BE2C (cell line): ENCODE measurements at places on chromosomes 4 and X.

DNA sequence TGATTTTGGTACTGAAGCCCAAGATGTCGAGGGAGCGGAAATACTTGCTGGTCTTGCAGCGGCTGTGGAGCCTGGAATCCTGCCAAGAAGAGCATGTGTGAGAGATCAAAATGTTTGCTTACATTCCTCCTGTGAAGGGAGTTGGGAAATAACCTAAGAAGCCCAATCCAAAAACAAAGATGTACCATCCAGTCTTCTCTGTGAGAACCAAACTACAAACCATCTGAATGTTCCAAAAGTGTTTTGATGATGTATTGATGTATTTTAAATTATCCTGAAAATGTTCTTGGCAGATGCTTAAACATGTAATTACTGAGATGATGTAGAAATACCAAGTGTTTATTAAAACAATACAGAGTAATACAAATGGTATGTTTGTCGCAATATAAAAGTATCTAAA lies 10.1 kb upstream of the ADH1A start:
- no peak for DNase-seq

DNA sequence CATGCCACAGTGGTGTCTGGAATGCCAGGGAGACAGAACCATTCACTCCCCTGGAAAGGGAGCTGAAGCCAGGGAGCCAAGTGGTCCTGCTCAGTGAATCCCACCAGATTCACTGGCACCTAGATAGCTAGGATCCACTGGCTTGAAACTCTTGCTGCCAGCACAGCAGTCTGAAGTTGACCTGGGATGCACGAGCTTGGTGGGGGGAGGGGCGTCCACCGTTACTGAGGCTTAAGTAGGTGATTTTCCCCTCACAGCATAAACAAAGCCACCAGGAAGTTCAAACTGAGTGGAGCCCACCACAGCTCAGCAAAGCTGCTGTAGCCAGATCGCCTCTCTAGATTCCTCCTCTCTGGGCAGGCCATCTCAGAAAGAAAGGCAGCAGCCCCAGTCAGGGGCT lies 413.3 kb downstream of the PRDM5 start:
- DNase-seq: no peak

DNA sequence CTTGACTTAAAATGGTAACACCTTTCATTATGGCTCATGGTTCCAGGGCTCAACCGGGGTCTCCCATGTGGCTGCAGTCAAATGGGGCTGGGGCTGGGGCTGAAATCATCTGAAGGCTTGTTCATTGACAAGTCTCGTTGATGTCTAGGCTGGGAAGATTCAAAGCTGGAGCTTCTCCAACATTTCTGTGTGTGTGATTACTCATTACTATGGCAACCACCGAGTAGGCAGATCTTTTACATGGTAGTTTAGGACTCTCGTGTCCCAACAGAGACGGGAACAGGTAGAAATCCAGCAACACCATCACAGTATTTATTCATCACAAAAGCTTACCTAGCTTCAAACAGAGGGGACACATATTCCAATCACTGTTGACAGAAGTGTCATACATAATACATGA lies 7.8 kb downstream of the YTHDC1 start:
- no peak for DNase-seq

- DNase-seq: no peak
Measured at GRCh38 chr4:5884796-5885195, 8.1 kb downstream of the CRMP1 start.

GRCh38 chr4:76083386-76083988 lies 9.0 kb downstream of the ART3 start:
- no peak for DNase-seq

GRCh38 chr4:83252782-83253405 lies 31.7 kb downstream of the COQ2 start:
- peak; percentile 80 for DNase-seq

GRCh38 chrX:13966793-13967125 lies 62.9 kb downstream of the GEMIN8 start:
- DNase-seq: no peak
